ENCODE measurements at places on chromosomes 12 and 14. TPM values are rescaled to one million over a fixed set of nuclear protein-coding genes. Genes with fewer than 3 reads are reported as not detected.

DNA sequence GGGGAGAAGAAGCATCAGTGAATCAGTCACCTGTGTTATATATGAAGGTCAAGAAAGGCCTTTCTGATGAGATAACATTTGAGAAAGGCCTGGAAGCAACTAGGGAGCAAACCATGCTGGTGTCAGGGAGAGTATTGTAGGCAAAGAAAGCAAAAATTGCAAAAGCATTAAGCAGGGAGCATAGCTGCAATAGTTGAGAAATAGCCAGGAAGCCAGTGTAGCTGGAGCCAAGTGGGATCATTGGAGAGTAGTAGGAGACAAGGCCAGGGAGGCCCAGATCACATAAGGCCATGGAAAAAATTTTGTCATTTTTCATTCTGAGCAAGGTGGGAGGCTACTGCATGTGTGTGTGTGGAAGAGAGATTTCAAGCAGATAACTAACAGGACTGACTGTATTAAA, 18.8 kb upstream of the MAGOHB start:
- no peaks in the 10 kb centered on the region for H3K4me1 ChIP-seq
- no peak overlapping the region for H3K27ac ChIP-seq
- no peak overlapping the region for H3K4me3 ChIP-seq
- H3K27me3 ChIP-seq, result no peaks in the 10 kb centered on the region
- no peak for DNase-seq
- no peaks in the 10 kb centered on the region for H3K36me3 ChIP-seq

GRCh38 chr12:124363353-124363965, 68.6 kb downstream of the RFLNA start:
- H3K36me3 ChIP-seq, result no peaks in the 10 kb centered on the region
- H3K4me1 ChIP-seq, result peaks cover 3% of the 10 kb centered on the region
- H3K27me3 ChIP-seq, result peaks cover 4% of the 10 kb centered on the region
- H3K27ac ChIP-seq, result no peak overlapping the region
- no peak overlapping the region for H3K4me3 ChIP-seq

KRT74 gene
- not detected for polyA plus RNA-seq

UNC79 gene
- polyA plus RNA-seq, result not detected

- H3K36me3 ChIP-seq, result no peaks in the 10 kb centered on the region
- DNase-seq, result no peak
- no peak overlapping the region for H3K27ac ChIP-seq
- peaks cover 8% of the 10 kb centered on the region for H3K4me1 ChIP-seq
Measured at GRCh38 chr12:122062832-122063693, 15.5 kb upstream of the MLXIP start.

GRCh38 chr14:33714527-33715226, 236.2 kb downstream of the EGLN3 start:
- no peaks in the 10 kb centered on the region for H3K4me1 ChIP-seq
- H3K27ac ChIP-seq, result no peak overlapping the region
- no peaks in the 10 kb centered on the region for H3K27me3 ChIP-seq
- no peaks in the 10 kb centered on the region for H3K36me3 ChIP-seq
- DNase-seq, result no peak

ALDH6A1 gene
- polyA plus RNA-seq, result 20.3 TPM

- no peaks in the 10 kb centered on the region for H3K36me3 ChIP-seq
- peaks cover 6% of the 10 kb centered on the region for H3K27me3 ChIP-seq
- H3K4me3 ChIP-seq, result no peak overlapping the region
- no peaks in the 10 kb centered on the region for H3K4me1 ChIP-seq
Measured at GRCh38 chr12:115407036-115407435, 723.1 kb upstream of the TBX3 start.

DNA sequence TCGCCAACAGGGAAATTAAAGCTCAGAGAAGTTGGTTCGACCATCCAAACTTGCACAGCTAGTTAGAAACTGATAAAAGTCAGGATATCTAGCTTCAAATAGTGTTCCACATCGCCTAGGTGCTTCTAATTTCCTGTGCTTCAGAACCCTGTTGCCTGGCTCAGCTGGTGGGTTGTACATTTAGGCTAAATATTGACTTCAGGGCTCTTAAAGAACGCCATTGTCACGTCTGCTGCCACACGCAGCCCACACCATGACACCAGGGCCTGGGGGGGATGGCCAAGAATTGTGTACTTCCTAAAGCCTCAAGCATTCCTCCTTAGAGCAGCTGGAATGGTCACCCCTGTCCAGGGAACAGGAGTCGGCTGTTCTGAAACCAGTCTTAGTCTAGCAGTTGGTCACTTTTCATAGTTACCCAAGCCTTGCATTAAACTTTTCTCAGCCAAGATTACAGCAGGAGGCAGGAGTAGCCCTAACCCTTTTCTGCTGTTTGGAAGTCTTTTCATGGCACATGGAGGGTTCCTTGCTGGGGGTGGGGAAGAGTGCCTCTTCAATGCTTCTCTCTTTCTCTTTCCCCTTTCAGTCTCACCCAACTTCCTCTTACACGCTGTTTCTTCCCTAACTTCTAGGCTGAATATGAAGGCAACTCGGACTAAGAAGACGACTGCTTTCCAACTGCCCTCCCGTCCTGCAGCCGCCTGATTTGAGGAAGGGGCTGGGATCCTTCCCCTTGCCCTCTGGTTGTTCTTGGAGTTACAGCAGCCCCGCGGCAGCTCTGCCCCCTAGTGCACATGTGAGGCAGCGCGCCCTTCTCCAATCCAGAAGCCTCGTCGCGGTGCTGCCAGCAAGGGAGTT, 17.1 kb downstream of the FOS start:
- DNase-seq, result peak; percentile 73
- H3K36me3 ChIP-seq, result no peaks in the 10 kb centered on the region
- peak overlapping the region; percentile 99 for H3K27ac ChIP-seq
- peaks cover 11% of the 10 kb centered on the region for H3K27me3 ChIP-seq
- H3K4me3 ChIP-seq, result peak overlapping the region; percentile 92

- no peaks in the 10 kb centered on the region for H3K36me3 ChIP-seq
- DNase-seq, result no peak
- no peak overlapping the region for H3K4me3 ChIP-seq
- peaks cover 20% of the 10 kb centered on the region for H3K4me1 ChIP-seq
Measured at GRCh38 chr12:20415641-20416040, 47.3 kb downstream of the PDE3A start.

Data from immature natural killer cell (primary cell).